ENCODE measurements at places on chromosomes 3 and 15. TPM values are rescaled to one million over a fixed set of nuclear protein-coding genes. Genes with fewer than 3 reads are reported as not detected.

DNA sequence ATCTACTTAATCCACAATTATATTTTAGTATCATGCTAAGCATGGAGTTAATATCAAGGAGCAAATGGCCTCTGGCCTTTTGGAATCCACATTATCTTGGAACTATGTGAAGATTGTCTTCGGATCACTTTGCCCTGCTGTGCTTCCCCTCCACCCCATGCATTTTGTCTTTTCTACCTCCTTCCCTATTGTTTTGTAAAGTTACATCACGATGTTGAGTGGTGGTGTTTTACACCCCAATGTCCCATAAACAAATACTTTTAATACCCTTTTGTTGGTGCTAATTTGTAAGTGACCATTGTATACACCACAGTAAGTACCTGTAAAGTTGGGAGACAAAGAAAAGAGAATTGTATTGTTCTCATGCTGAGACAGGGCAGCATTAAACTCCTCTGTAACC lies 258.4 kb upstream of the ZNF717 start:
- DNase-seq, result no peak

DNA sequence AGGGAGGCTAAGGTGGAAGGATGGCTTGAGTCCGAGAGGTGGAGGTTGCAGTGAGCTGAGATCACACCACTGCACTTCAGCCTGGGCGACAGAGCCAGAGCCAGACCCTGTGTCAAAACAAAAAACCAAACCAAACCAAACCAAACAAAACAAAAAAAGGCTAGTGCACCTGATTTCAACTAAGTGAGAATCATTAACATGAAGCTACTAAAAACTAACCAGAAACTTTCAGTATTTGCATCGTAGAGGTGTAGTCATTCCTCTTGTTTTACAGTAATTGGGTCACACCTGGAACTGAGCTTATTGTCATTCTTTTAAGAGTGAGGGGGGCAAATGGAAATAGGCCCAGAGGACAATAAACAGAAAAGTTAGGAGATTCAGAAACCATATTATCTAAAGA lies 58.5 kb downstream of the ST6GAL1 start:
- no peak for DNase-seq

GRCh38 chr15:39096608-39097205 lies 484.2 kb upstream of the THBS1 start:
- DNase-seq, result no peak

DNA sequence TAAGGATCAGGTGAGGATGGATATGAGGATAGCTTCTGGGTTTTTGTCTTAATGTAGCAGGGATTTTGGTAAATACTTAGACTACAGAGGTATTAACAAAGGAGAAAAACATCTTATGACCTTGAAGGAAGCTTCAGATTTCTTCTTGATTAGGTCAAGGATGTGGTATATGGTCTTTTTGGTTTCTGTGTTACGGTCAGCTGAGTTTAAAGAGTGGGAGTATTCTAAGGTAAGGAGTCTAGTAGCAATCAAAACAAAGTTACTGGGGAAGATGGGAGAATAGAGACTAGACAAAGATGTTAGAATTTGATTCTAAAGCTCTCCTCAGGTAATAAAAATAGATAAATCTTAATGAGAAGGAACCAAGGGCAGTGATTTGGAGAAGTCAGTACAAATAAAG lies 6.2 kb downstream of the HMG20A start:
- DNase-seq, result no peak

GRCh38 chr15:65248511-65249255 lies 37.4 kb upstream of the CILP start:
- DNase-seq, result no peak

DNA sequence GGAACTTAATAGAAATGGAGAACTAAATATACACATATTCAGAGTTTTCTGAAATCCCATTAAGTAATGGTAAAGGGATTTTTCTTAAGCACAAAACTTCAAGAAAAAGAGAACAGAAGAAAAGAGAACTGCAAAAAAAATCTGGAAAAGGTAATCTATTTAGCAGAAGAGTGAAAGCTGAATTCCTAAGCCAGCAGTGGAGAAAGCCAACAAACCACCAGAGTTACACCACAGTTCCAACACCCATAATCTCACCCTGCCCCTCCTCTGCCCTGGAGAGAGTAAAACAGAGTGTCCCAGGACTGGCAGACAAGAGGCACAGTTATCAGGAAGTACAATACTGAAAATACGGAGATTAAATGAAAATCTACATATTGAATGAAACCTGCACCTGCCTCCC lies 29.4 kb downstream of the TP53BP1 start:
- no peak for DNase-seq

GRCh38 chr3:24145981-24146822 lies 201.1 kb downstream of the NR1D2 start:
- DNase-seq, result no peak

- DNase-seq, result no peak
Measured at GRCh38 chr3:10351013-10351735, 30.3 kb upstream of the SEC13 start.

OR5K2 gene
- not detected for total RNA-seq

COL8A1 gene
- total RNA-seq, result 0.42 TPM

FEZF2 gene
- not detected for total RNA-seq
